ENCODE measurements at places on chromosomes 2 and 18.

- peak; percentile 39 for DNase-seq
These were observed 187.1 kb downstream of the TCF4 start for GRCh38 chr18:55400590-55401541.

DNA sequence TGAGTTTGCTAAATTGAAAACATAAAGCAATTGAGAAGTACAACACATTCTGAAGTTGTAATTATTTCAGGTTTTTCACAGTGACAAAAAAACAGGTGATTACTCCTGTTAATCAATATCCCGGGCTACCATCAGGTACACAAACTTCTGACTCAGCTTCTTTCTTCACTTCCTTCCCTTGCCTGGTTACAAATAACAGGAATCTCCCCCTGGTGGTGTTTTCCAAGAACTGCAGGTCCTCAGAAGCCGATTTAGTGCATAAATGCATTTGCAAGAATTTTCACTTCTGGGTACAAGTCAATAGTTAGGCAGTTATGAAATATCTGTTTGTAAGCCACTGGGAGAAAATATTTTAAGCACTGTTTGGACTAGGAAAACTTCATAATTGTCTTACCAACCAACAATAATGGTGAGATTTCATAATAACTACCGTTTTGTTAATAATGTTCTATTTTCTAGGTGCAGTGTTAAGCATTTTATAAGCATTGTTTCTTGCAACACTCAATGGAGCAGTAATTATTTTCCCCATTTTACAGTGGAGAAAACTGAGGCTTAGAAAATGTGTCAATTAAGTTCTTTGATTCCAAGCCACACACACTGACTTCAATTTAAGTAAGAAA lies 12.4 kb upstream of the GMCL1 start:
- DNase-seq = peak; percentile 76

DNA sequence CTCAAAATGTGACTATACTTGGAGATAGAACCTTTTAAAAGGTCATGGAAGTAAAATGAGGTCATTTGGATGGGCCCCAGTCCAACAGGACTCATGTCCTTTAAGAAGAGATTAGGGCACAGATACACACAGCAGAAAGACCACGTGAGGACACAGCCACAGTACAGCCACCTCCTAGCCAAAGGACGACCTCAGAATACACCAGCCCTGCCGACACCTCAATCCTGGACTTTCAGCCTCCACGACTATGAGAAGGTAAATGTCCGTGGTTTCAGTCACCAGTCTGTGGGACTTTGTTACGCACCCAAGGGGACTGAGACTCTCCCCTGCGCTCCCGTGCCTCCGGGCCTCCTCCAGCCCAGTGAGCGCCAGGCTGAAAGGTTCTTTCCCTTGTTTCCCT lies 30.2 kb upstream of the HPCAL1 start:
- DNase-seq = no peak

DNA sequence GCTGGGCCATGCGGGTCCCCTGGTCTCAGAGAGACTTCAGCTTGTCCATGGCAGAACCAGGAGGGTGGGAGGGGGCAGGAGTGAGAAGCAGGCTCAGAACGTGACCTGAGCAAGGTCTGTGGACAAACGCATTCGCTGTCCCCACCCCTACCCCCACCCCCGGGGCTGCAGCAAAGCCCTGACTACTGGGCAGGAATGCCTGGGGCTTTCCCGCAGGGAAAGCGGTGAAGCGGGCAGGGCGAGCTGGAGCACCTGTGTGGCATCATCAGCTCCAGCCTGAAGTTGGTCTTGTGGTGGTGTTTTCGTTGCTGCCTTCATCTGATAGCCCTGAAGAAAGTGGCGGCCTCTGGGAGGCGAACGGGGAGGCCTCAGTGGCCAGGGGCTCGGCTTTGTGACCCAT lies 26.1 kb upstream of the ALKAL2 start:
- no peak for DNase-seq

- peak; percentile 45 for DNase-seq
These were observed 127.5 kb upstream of the MMADHC start for GRCh38 chr2:149715005-149715592.

DNA sequence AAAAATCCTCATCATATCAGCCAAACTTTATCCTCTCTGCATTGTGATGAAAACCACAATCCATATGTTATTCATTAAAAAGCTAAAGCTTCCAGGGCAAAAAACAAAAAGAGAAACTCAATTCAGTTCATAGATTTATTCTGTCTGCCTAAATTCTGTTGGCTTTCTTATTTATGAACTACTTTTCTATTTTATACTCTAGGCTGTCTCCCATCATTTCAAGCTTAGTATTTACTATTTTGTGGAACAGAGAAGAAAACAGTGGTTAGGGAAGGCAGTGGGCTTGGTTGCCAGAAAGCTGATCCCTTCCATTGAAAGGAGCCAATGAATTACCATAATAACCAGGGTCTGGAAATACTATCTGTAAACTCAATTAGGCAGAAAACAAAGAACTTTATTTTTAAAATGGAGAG lies 71.8 kb downstream of the RAPH1 start:
- DNase-seq = no peak

- DNase-seq = no peak
These were observed 44.9 kb upstream of the NDUFV2 start for GRCh38 chr18:9057646-9058045.

- DNase-seq = no peak
These were observed 187.2 kb downstream of the MEMO1 start for GRCh38 chr2:31823558-31823957.

DNA sequence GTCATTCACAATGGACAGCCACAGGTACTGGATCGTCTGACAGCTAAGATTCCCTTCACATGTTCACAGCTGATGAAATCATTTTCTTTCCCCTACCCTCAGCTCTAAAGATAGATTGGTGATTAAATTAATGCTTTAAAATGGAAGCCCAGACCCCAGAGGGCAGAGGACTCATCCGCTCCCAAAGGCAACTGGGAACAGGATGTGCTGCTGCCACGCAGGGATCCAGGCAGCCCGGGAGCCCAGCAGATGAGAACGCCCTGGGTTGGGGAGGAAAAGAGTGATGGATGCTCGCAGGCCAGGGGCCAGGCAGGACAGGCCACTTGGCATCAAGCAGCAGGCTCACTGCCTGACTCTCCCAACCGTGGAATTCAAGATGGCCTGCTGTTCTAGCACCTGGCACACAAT lies 41.3 kb downstream of the HDHD2 start:
- DNase-seq = no peak

DNA sequence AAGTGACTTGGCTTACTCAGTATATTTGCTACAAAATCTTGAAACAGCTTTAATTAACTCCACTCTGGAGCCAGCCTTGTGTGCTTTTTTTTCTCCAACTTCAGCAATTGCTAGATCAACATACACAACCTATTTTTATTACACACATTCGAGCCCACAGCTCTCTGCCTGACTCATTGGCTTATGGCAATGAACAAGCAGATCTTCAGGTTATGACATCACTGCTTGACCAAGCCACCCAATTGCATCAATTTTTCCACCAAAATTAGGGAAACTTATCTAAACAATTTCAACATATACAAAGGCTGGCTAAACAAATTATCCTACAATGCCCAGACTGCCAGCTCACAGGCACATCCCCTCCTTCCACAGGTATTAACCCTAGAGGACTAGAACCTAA lies 39.6 kb upstream of the PDK1 start:
- peak; percentile 57 for DNase-seq

DNA sequence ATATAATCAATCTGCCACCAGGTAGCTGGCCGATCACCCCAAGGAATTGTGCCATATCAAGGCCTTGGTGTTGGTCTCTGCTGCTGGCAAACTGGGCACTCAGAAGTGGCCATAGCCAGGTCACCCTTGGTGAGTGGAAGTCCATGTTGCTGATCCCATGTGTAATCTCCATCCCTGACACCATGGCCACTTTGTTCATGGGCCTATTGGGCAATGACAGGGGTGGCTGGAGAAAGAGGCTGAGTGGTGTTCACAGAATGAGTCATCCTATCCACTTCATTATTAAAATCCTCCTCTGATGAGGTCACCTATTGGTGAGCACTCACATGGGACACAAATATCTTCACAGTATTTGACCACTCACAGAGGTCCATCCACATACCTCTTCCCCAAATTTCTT lies 26.7 kb upstream of the CD226 start:
- DNase-seq = peak; percentile 47

DNA sequence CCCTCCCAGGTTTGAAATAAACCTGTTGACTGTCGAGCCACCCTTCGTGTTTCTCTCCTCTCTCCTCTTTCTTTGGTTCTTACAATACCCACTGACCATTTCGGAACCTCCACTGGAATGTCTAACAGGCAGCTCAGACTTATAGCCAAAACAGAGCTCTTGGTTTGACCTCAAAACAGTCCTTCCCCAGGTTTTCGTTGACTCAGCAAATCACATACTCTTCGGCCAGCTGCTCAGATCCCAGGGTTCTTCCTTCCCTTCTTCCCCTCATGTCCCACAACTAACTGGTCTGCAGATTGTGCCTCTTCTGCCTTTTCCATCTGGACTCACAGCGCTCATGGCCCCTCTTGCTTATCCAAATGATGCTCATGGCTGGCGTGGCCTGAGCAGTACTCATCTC lies 4.7 kb downstream of the ARMC9 start:
- no peak for DNase-seq

GRCh38 chr2:10372203-10372861 lies 69.6 kb downstream of the HPCAL1 start:
- no peak for DNase-seq

GRCh38 chr2:113328043-113328442 lies 49.3 kb upstream of the PAX8 start:
- no peak for DNase-seq

DNA sequence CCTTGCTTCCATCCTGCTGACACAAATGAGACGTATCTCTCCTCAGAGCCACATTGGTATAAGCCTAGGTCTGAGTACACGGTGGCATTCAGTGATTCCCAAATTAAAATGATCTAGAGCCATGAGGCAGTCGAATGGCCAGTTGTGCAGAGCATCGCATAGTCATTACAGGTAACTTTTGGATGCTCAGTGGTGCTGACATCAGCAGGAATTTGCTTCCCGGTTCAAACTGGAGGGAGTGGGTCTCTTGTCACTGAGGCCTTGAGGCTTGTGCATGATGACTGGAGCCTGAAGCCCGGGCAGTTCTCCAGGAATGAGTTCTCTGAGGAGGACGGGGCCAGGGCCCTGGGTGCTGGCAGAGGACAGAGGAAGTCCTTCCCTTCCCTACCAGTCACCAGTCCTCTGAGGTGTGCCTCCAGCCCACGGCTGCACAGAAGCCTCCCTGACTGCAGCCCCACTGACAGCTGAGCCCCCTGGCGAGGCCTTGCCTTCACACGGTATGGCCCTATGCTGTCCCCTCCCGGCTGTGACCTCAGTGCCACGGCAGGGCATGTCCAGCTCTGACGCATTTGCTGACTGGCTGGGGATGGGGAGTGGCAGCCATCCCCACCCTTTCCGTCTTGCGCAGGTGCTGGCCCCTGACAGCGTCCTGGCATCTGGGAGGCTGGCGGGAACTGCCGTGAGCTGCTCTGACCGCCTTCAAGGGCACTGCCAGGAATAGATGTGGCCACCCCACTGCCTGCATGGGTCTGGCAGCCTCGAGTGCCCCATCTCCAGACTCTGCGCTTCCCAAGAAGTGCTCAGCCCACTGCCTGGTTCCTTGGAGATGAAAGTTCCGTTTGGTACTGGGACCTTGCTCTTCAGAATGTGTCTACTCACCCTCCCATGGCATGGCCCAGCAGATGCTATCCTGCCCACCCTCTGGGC lies 117.4 kb downstream of the CELF4 start:
- DNase-seq = no peak

DNA sequence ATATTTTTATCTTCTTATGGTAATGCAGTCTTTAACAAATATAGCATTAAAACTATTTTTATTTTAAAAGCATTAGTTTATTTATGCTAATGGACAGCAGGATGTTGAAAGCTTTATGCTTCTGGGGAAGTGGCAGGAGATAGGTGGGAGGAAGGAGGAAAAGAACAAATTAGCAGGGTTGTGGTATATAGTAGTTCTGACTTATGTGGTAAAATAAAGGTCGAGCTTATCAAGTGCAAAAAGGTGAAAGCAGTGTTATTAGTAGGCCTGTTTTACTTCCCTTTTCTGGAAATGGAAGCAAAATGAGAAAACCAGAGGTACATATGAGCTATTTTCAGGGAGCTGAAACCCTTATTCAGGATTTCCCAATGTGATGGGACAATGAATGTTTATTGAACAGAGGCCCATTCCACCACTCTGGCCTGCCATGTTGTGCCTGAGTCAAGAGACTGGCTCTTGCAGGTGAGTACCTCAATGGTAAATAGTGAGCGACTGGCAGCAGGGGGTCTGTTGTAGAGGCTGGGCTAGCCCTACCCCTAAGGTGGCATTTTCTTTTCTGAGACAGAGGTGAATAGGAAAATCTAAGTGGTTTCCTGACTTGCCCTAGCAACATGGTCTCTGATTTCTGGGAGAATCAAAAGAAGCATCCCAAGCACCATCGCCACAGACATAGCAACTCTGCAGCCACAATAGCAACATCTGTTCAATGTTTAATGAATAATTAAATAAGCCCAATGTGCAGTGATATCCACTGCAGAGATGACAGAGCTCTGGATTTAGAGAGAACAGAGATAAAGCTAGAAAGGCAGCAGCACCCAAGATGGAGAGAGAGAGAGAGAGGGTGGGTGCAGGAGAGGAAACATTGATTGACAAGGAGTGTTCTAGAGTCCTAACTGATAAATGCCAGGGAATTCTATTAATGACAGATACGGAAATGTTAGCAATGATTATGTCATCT lies 119.7 kb downstream of the UPP2 start:
- DNase-seq = no peak

GRCh38 chr2:219631406-219631891 lies 4.0 kb downstream of the SLC4A3 start:
- no peak for DNase-seq

DNA sequence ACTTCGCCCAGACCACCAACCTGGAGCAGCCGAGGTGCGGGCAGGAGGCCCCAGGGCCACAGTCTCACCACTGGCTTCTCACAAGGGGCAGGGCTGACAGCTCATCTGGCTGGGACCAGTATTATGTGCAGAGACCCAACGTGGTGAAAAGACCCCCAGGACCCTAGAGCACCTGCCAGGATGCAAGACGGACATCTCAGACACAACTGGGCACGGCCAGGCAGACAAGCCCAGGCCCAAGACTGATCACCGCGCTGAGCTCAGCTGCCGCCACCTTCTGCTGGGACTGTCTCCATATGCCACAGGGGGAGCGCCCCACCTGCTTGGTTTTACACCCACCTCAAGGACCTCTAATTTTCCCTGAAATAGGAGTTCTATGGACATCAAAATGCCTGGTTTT lies 23.2 kb downstream of the HDAC4 start:
- DNase-seq = no peak

- DNase-seq = no peak
These were observed 73.1 kb downstream of the MBD2 start for GRCh38 chr18:54151376-54151775.

DNA sequence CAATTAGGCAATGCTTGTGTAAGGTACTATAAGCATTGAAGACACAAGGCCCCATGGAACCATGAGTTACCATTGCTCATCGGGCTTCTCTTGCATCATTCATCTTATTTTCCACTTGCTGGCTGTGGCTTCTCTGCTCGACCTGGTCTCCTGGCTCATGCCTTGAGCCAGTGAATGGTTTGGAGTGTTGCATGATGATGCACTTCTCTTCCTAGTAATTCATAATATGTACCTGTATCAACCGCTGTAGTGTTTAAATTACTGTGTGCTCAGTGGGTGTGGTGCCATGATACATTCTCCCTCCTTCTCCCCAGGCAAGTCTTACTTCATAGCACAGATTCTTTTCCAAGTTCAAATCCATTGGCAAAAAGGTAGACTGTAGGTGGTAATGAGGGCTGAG lies 66.8 kb downstream of the ABCA12 start:
- DNase-seq = no peak

GRCh38 chr2:160646684-160647444 lies 153.3 kb upstream of the RBMS1 start:
- no peak for DNase-seq

- no peak for DNase-seq
These were observed 294.7 kb upstream of the LRP1B start for GRCh38 chr2:142425551-142425950.

All from fibroblast of lung (primary cell).